Left renal cortex interstitium (tissue), 4 donors: ENCODE measurements at places on chromosomes 7 and 10.

DNA sequence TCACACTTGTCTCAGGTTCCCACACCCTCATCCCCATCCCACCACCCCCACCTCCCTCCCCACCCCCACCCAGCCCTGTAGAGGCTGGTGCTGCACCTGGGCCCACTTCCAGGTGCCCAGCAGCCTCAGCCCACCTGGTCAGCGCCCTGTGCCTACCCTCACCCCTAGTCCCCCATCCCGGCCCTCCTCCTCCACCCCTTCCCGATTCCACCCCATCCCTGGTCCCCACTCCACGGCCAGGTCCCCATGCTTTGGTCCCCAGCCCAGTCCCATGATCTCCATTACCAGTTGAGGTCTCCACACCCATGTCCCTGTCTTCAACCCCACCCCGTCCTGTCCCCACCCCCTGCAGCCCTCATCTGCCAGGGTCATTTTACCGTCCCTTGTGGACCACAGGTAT lies 24.6 kb upstream of the CNPY1 start:
- DNase-seq, result no peak

DNA sequence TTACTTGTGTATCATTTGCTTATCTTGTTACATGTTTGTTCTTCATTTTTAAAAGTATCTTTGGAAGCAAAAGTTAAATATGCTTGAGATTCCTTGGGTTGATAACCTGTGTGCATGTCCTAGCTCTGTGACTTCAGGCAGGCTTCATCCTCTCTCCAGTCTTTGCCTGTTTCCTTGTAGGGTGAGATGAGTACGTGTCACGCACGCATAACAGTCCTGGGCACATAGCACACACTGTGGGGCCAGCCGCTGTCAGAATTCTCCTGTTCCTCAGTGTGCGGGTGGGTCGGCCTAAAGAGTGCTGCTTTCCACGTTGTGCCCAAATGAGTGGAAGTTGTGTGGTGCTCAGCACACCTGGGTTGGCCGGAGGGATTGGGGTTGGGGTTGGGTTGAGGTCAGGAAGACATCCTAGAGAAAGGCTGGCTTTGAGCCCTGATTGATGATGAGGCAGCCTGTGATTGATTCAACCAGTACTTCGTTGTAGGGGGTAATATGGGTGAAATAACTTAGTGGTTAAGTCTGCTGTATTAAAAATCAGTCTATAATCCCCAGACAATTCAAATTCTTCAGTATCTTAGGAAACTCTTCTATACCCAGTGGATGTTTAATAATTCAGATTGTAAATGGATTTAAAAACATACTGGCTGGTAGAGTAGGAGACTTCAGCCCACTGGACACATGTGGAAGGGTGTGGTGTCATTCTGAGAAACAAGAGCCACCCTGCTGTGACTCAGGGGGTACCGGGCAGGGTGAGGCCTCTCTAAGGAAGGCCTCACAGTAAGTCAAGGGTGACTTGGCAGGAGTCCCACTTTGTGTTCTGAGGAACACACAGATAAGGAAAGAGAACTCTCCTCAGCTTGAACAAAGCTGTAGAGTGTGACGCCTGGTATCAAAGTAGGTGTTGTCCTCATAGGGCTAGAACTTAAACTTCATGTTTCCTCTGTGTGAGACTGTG lies 54.8 kb downstream of the DAGLB start:
- no peak for DNase-seq

GRCh38 chr7:40964610-40965009 lies 738.3 kb downstream of the INHBA start:
- DNase-seq, result no peak

DNA sequence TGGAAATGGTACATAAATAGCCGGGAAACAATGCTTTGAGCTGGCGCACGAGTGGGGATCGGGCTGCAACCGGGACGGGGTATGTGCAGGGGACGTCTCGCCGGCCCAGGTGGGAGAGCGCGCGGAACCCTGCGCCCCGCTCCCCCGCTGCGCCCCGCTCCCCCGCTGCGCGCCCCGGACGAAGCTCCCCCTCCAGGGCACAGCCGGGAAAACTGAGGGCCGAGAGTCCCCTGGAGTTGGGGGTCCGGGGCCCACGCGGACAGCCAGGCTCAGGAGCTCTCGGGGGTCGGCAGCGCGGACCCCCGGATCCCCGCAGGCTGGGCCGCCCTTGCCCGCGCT lies 514 bp downstream of the RADIL start:
- DNase-seq, result no peak

- DNase-seq, result no peak
Measured at GRCh38 chr7:24199978-24200377, 84.0 kb upstream of the NPY start.

GRCh38 chr10:79146611-79147130 lies 77.9 kb downstream of the ZMIZ1 start:
- no peak for DNase-seq

GRCh38 chr7:106484562-106484961 lies 176.4 kb downstream of the CCDC71L start:
- no peak for DNase-seq

DNA sequence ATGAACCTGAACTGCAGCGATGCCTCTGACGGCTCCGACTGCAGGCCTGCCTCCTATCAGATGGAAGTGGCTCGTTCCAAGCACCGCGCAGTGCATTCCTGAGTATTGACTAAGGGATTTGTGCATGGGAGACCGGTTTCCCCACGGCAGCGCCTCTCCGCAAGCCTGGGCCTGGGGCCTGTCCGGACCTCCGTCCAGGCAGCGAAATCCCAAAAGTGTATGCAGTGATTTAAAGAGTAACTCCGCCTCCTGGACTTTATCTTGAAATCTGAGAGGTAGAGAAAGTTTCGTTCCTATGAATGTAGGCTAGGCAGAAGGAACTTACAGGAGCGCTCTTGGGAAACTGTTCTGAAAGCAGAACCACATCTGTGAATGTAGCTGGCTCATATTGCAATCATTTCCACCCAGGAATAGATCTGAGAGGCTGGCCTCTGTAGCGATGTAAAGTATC lies 106.2 kb upstream of the CELF2 start:
- no peak for DNase-seq

- no peak for DNase-seq
Measured at GRCh38 chr10:7950981-7951847, 103.3 kb upstream of the GATA3 start.

GRCh38 chr7:150410680-150411346 lies 31.7 kb downstream of the ZNF775 start:
- no peak for DNase-seq
